ENCODE measurements at places on chromosomes 6 and 20.

DNA sequence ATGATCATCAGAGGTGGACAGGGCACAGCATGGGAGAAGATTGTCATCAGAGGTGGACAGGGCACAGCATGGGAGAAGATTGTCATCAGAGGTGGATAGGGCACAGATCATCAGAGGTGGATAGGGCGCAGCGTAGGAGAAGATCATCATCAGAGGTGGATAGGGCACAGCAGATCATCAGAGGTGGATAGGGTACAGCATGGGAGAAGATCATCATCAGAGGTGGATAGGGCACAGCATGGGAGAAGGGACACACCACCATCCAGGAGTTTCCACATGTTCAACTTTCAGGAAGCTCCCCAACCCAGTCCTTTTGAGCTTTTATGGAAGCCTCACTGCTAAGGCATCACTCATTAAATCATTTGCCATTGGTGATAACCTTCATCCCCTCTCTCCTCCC, 104.1 kb downstream of the MAP7 start:
- no peak for DNase-seq

DNA sequence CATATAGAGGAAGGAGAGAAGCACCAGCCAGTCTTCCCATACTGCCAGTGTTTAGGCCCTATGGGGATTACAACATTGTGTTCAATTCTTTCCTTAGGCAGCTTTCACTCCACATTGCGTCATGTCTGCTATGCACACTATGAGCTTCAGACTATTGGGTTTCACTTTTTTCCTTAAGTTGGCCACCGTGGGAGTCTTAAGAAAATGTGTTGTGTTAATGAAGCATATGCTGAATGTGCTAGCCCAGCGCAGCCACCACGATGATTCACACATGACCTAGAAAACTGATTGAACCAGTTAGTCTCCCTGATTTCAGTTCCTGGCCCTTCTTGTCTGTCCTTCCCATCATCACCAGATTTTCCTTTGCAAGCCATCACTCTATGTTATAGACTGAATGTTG, 21.5 kb downstream of the TUBB2B start:
- peak; percentile 68 for DNase-seq

DNA sequence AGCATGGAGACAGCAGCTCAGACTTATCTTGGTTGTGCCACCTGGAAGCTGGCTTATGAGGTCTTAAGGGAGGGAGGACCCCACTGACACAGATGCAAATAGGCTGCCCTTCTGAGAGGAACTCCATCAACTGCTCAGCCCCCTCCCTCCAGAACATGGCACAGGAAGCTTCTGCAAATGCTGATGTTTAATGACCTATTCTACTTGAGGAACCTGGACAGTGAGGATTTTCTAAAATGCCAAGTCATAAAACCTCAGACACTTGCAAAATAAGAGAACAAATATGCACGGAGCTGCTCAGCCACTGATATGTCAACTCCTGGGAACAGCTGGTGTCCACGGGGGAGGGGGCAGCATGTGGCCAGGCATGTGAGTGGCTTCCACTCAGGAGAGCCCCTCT, 3.5 kb downstream of the CST9 start:
- DNase-seq: peak; percentile 16

DNA sequence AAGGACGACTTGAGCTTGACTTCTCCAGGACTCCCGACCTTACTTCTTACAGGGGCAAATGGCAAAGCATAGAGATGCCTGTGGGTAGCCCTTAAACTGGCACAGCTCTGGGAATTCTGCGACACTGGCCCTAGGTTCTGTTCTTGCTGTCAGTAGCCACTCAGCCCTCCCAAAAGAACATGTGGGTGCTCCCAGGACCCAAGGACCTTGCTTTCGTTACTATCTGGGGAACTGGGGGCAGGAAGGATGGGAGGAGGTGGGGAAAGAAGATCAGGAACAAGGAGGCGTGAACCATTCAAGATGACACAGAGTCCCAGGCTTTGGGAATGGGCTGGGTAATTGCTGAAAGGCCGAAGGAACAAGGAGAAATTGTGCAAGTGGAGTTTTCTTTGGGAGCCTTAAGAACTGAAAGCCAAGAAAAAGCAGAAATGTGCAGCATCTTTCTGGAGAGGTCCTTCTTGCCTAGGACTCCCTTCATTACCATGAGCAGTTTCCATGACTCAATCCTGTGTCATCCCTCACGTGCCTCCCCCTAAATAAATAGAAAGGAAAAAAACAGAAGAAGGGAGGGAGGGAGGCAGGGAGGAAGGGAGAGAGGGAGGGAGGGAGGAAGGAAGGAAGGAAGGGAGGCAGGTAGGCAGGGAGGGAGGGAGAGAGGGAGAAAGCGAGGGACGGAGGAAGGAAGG, 284.6 kb upstream of the FOXQ1 start:
- DNase-seq: no peak

DNA sequence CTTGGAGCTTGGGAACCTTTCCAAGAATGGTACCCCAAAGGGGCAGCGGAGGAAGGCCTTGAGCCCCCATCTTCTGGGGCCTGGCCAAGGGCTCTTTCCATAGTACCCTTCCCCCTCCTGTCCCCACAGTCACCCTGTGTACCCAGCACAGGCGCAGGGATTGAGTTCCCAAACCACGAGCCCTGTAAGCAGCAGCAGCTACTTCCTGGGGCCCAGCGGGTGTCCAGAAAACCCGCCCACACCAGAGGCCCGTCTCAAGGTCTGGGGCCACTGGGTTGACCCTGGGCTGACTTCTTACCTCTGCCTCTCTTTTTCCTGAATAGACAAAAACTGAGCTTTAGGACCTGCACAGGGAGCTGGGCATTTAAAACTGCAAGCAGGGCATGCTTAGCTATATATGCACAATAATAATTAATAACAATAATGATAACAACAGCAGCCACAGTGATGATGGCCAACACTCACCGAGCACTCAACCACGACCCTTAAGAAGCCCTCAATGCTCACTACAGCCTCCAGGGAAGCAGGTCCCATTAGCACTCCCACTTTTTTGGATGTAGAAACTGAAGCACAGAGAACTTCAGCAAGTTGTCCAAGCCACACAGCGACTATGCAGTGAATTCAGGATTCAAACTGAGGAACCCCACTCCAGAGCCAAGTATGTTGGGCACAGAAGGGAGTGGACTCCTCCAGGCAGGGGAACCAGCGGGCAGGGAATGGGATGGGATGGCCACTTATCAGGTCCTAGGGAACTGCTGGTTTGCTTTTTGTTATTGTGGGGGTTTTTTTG, 14.5 kb downstream of the NOL4L start:
- peak; percentile 9 for DNase-seq

- no peak for DNase-seq
These were observed 158.3 kb downstream of the DOK5 start for GRCh38 chr20:54633374-54634355.

DNA sequence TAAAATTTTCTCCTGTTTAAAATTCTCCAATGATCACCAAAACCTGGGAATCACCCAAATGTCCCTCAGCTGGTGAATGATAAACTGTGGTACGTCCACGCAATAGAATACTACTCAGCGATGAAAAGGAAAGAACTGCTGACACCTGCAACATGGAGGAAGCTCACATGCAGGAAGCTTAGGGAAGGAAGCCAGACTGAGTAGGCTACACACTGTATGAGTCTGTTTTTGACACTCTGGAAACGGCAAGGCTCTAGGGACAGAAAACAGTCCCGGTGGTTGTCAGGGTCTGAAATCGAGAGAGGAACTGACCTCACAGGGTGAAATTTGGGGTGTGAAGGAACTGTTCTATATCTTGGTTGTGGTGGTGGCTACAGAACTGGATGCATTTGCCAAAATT, 25.2 kb upstream of the TLDC2 start:
- DNase-seq: no peak

GRCh38 chr20:24002896-24003295, 14.3 kb upstream of the GGTLC1 start:
- DNase-seq: no peak

DNA sequence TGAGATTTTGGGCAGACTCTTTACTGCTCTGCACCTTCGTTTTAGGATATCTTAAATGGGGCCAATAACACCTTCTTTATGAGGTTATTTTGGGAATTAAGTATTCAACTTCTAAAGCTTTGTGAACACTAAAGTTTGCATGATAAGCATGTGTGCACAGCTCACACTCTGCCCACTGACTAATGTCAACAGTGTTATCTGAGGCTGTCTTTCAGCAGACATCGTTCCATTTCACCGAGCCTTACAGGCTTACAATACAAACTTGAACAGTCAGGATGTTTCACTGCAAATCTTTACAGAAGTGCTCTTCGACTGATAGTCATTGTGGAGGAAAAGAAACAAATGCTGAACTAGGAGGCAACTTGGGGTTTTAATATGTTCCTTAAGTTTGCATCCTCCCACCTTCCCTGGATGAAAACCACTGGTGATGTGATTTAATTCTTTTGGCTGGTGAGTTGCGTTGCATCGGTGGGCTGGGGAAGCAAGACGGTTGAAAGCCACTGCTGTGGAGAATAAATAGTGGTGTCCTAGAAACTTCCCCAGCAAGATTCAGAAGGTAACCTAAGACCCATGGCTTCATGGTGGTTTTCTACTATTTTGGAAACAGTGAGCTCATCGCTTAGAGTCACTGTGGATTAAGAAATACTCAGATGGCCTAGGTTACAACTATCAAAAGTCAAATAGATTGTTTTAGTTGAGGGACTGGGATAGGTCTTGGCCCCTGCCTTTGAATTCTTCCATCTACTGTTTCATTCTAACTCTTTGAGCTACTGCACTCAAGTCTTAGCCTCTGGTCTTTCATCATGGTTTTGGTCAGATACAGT, 167.2 kb upstream of the MAP3K7 start:
- no peak for DNase-seq

GRCh38 chr20:10939331-10939941, 265.6 kb upstream of the JAG1 start:
- no peak for DNase-seq

DNA sequence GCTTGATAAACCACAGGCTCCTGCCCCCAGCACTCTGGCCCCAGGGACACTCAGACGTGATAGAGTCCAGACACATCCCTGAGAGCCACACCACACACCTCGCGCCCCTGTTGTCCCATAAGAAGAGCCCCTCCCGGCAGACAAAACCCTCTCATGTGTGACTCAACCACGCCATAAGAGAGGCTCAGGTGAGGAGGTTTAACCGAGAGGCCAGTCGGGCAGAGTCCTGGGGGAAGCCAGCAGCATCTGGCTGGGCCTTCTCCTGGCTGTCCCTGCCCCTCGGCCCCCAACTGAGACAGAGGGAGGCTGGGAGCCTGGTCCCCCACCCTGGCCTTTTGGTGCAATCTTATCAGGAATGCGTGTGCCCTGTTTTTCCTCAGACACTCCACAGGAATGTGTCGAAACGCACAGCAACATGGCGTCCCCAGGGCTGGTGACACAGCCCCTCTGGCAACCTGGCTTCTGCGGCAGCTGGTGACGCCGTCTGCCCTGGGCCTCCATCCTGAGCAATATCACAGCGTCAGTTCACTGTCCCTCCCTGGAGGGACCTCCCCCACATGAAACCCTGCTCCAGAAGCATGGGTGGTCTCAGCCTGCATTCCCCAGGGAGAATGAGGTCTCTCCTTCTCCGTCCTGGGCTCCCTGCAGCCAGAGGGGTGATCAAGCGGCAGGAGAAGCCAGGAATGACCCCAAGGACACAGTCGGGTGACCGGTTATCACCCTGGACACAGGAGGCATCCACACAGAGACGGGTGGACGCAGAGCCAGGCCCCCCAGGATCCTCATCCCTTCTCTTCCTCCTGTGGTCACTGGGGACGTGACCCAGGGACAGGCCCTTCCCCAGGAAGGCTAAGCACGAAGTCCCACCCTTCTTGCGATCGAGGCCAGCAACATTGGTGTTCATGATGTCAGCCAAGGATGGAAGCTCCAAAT, 156.6 kb upstream of the AFDN start:
- DNase-seq: no peak

- DNase-seq: peak; percentile 38
These were observed 6.0 kb upstream of the IER3 start for GRCh38 chr6:30750379-30750668.

DNA sequence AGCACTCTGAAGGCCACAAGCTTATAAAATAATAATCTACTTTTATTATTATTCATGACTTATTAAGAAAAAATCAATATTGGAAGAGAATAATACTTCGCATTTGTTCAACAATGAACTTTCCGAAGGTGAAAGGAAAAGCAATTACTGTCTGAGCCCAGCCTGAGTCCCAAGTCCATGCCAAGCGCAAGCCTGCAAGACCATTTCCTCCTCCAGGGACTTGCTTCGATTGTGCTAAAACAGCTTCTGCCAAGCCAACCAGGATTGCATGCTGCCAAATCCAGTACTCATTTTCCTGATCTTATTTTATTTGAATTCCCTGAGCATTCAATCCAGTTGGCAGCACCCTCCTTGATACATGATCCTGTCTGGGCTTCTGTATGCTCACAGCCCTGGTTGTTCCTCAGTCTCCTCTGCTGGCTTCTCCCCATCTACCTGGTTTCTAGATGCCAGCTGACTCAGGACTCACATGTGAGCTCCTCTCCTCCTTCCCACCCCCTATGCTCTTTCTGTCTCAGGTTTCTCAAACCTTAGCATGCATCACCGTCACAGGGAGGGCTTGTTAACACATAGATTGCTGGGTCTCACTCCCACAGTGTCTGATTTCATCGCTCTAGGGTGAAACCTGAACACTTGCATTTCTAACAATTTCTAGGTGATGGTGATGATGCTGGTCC, 55.9 kb upstream of the PSMF1 start:
- no peak for DNase-seq

GRCh38 chr6:103719545-103719944, 1140.2 kb downstream of the HACE1 start:
- DNase-seq: no peak

- DNase-seq: peak; percentile 87
These were observed 17.9 kb upstream of the PRDM13 start for GRCh38 chr6:99588618-99589289.

DNA sequence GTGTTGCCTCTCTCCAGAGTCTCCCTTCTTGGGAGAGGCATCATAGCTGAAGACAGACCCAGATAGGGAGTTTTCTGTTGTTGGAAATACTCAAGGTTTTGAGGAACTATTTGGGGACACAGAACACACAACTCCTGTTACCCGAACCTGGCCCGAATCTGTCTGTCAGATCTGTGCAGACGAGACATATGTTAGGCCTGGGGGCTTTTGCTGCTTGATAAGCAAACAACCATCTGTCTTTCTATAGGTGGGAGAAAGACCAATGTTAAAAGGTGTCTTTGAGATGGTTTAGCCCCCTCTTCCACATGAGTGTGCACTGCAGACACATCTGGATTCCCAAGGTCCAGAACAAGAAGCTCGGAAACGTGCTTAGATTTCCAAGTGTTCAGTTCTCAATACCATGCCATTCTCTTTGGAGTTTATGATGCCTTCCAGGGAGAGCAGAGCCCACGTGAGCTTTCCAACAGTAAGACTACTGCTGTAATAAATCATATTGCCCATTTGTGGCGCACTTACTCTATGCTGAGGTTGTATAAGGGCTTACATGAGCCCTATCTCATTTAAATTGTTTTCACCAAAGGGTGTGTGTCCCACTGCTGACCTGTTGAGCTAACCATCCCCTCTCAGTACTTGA, 3.8 kb upstream of the STX16 start:
- peak; percentile 52 for DNase-seq

GRCh38 chr20:2210646-2211552, 84.9 kb upstream of the TGM3 start:
- peak; percentile 44 for DNase-seq

DNA sequence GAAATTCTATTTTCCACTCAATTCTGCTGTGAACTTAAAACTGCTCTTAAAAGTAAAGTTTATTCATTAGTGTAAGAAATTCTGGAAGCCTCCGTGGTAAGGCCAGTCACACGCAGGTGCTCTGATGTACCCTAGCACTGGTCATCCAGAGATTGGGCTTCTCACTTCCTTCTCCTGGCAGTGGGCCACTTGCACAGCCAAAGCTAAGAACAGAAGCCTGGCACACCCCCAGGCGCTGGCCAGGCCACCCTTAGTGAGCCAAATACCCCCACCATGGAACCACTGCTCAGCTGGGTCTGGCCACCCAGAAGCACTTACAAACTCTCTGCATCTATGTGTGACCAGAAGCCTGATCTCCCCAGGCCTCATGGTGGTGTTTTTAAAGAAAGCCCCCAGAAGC, 35.3 kb upstream of the ARFGEF2 start:
- no peak for DNase-seq
